ENCODE measurements at places on chromosomes 1 and 21. TPM values are rescaled to one million over a fixed set of nuclear protein-coding genes. Genes with fewer than 3 reads are reported as not detected.

Gene SKI
- total RNA-seq = 1.7 TPM

Gene VANGL2
- 0.07 TPM for total RNA-seq

Gene GBP4
- not detected for total RNA-seq

DNA sequence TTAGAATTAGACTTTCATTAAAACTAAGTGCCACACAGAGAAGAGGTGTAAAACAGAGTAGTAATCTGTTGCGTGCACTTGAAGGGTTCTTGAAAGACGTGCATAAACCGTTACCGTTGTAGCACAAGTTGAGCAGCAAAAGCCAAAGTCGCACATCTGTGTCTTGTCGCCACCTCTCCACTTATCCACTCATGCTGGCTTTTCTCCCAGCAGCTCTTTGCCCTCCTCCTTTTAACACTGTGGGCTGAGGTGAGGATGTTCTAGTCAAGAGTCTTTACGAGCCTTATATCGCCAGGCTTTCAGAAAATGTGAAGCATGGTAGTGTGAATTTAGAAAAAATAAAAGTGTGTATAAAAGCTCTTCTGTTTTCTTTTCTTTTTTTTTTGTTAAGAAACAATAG is 48.0 kb downstream of the NR5A2 start:
- DNase-seq = no peak

DNA sequence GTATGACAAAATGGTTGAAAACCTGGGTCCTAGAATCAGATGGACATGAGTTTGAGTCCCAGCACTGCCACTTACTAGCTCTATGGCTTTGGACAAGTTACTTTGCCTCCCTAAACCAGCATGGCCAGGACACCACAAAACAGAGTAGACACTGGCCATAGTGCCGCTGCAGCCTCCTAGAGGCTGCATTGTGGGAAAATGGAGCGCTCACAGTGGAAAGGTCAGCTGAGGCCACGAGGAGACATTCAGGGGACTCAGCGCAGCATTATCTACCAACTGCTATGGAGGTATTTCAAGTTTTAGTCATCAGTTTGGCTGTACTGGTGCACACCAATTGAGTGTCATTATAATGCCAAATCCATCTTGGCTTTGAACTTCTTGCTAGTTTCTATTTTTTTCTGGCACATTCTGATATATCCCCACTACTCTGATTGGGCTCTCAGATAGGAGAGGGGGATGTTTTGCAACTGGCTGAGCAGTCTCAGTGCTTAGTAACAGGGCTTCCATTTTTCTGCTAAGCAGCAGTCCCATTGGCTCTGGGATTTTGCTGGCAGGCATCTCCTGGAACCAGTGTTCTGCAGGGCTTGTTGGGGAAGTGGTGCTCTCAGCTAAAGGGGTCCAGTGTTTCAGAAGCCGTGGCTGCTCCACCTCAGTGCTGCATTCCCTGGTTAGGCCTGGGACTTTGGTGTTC is 16.2 kb downstream of the NT5C1A start:
- no peak for DNase-seq

- no peak for DNase-seq
Observed at GRCh38 chr1:195981448-195982139, 626.6 kb downstream of the KCNT2 start.

GRCh38 chr1:223732993-223733798 is 20.9 kb downstream of the CAPN2 start:
- DNase-seq = no peak

DNA sequence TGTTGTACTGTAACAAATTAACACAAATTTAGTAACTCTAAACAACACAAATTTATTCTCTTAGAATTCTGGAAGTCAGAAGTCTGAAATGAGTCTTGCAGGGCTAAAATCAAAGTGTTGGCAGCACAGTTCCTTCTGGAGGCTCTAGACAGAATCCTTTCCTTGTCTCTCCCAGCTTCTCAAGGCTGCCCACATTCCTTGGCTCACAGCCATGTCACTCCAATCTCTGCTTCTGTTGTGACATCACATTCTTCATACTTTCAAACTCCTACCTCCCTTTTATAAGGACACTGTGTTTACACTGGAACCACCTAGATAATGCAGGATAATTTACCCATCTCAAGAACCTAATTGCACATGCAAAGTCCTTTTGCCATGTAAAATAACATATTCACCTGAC is 225.0 kb upstream of the PRMT6 start:
- DNase-seq = no peak

GRCh38 chr1:74703386-74704182 is 29.3 kb downstream of the CRYZ start:
- no peak for DNase-seq

GRCh38 chr1:13701271-13701640 is 1.3 kb downstream of the PRDM2 start:
- DNase-seq = no peak

DNA sequence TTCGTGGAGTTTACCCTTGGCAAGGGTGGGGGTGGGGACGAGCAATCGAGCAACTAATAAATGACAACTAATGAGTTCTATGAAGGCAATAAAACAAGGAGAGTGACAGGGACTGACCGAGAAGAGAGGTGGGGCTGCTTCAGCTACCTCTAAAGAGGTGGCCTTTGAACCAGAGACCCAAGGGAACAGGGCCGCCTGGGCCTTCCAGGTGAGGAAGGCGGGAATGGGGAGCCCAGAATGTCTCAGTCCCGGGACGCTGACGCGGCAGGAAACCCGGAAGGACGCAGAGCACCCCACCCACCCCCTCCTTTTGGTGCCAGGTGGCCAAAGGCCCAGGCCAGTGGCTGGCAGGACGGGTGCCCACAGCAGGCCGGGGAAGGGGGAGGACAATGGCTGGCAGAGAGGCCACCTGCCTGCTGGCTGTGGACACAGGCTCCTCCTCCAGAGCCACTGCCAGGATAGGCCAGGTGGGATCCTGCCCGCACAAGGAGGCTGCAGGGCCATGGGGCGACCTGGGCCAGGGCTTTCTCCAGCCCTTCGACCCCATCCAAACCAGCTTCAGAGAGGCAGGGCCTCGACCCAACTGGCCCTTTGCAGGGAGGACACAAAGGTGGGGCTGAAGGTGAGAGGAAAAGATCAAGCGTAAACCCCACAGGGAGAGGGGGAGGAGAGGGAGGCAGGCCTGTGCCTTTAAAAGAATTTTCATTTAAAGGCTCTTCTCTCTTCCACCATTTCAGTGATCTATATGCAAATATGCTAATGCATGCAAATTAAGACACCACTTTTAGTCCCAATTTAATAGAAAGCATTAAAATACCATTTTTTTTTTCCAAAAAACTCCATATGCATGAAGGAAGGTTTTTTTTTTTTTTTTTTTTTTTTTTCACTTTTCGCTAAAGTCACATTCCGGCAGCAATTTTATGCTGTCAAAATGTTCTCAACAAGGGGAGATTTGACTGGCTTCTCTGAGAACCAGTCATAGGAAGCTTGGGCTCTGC is 58.1 kb downstream of the CASZ1 start:
- no peak for DNase-seq

GRCh38 chr1:67142931-67143330 is 8.2 kb upstream of the C1orf141 start:
- DNase-seq = no peak

DNA sequence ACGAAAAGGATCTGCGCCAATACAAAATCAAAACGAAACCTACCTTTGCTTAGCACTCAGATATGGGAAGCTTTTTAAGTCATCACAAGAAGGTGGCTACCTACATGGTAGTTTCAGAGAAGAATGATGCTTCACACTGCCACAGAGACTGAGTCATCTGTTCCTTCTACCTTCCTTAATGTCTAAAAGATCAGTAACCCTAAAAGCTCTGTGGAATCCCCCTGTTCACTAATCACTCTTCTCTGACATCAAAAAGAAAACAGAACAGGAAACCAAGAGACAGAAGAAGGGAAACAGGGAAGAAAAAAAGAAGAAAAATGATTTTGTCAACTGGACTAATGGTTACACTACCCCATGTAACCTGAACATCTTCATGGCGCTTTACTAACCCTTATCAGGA is 177.2 kb downstream of the SMYD3 start:
- DNase-seq = no peak
